ENCODE measurements at places on chromosomes 16 and 17.

- no peak for DNase-seq
These were observed 204.8 kb upstream of the C17orf78 start for GRCh38 chr17:37170881-37171425.

- DNase-seq: no peak
These were observed 90.8 kb downstream of the DYNLRB2 start for GRCh38 chr16:80631581-80631980.

GRCh38 chr17:63029541-63029940 lies 63.5 kb downstream of the TANC2 start:
- no peak for DNase-seq

DNA sequence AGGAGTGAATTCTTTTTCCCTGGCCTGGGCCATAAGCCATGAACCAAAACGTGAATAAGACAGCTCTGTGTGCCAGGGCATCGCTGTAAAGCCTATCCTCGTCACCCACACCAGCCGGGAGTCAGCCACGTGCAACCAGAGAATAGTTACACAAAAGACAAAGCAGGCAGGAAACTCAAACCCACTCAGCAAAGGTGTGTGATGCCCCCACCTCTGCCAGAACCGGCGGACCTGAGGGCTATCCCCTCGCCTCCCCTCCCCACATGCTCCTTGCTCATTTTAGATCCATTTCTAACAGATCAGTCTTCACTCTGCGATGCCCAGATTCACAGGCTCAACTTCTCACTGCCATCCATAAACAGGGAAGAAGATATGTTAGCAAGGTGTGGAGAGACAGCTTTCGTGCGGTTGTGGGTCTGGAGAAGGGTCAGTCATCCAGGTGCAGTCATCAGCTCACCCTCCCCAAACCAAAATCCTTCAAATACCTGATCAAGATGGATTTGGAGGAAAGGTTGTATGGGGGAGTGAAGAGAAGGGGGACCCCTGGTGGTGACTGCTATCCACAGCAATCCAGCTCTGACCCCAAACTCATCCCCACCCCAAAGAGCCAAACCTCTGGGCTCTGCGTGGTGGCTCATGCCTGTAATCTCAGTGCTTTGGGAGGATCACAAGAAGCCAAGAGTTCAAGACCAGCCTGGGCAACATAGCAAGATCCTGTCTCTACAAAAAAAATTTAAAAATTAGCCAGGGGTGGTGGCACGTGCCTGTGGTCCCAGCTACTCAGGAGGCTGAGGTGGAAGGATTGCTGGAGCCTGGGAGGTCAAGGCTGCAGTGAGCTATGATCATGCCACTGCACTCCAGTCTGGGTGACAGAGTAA lies 219.2 kb downstream of the C16orf78 start:
- peak; percentile 47 for DNase-seq

GRCh38 chr16:84348386-84348888 lies 19.9 kb upstream of the ATP2C2 start:
- no peak for DNase-seq

DNA sequence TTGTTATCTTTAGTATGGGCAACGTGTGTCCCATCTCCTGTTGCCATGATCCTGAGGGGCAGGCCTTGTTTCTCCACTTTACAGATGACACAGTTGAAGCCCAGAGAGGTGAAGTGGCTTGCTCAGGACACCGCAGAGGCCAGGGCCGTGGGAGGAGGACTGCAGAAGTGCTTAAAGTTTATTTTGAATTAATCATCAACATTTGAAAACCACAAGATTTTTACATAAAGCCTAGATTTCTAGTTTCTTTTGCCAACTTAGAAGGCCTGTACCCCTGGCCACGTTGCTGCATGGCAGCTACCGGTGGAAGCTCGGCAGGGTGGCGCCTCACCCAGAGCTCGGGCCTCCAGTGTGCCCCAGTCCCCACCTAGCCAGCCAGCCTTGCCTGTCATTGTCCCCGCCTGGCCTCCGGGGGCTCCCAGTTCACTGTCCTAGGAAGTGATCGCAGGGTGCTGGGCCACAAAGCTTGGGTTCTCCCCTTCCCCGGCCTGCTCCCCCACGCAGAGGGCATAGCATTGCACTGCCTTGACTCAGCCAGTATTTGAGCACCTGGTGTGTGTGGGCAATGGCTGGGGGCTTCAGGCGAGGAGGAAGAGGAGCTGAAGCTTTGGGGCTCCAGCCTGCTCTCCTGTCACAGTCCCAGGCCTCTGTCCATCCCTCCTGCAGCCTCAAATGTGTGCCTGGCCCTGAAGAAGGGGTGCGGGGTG lies 14.8 kb upstream of the ADCY7 start:
- peak; percentile 81 for DNase-seq

DNA sequence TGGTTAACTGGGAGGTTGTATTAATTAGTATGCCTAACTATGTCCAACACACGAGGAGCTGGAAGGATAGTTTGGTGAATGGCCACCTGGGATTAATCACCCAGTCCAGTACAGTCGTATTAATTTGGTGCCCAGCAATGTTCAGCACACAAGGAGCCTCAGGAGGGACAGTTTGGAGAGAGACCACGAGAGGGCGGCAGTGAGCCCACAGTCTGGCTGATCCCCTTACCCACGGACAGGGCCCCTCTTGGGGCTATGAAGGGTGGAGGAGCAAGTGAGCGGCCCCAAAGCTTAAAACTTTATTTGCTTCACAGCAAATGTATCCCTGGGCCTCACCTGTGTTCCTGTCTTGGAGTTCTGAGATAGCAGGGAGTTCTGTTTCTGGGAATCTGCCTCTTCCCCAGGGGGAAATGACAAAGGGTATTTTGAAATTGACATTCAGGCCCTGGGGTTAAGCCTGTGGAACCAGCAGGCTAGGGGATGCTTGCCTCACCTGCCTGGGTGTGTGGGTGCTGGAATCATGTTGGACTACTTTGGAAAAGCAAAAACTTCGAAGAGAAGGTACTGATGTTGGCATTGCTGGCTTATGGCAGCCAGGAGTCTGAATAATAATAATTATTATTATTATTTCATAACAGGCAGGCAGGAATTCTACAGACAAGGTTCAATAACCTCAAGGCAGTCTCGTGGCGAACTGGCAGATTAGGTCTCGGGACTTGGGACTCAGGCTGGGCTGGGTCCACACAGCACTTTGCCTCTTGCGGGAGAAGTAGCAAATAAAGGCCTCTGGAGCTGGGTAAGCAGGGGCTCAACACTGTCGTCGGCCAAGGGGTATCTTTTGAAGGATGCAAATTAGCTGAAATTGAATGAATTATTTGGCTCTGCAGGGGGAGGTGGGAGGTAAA lies 227.6 kb upstream of the ASIC2 start:
- DNase-seq: no peak
